ENCODE measurements at places on chromosomes 16 and 17.

GRCh38 chr16:24966634-24967033 lies 48.5 kb downstream of the ARHGAP17 start:
- no peaks in the 10 kb centered on the region for H3K27me3 ChIP-seq
- peaks cover 91% of the 10 kb centered on the region for H3K36me3 ChIP-seq
- DNase-seq, result no peak

DNA sequence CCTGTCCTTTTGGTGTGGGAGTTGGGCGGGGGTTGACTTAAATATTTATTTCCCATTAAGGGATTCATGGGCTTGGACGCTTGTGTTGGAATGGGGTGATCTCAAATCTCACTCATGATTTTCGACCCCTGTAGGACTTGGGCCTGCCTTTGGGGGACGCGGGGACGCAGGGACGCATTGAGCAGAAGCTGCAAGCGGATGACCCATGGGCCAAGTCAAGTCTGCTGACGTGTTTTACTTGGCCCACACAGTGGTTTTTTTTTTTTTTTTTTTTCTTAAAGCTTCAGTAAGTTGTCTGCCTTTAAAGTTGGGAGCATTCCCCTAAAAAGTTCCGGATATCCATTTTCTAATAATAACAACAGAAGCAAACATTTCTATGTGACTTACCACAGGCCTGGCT lies 28.9 kb downstream of the CMIP start:
- peaks cover 5% of the 10 kb centered on the region for H3K4me1 ChIP-seq
- H3K36me3 ChIP-seq, result peaks cover 26% of the 10 kb centered on the region
- no peak overlapping the region for H3K27ac ChIP-seq

GRCh38 chr16:11231367-11231970 lies 24.5 kb downstream of the SOCS1 start:
- H3K36me3 ChIP-seq, result no peaks in the 10 kb centered on the region
- no peaks in the 10 kb centered on the region for H3K4me1 ChIP-seq
- H3K27ac ChIP-seq, result no peak overlapping the region
- no peak overlapping the region for H3K4me3 ChIP-seq
- no peak for DNase-seq
- H3K27me3 ChIP-seq, result no peaks in the 10 kb centered on the region

- peaks cover 26% of the 10 kb centered on the region for H3K27me3 ChIP-seq
- H3K4me3 ChIP-seq, result no peak overlapping the region
- no peak overlapping the region for H3K27ac ChIP-seq
- peaks cover 2% of the 10 kb centered on the region for H3K4me1 ChIP-seq
- no peaks in the 10 kb centered on the region for H3K36me3 ChIP-seq
Measured at GRCh38 chr17:63480192-63480784, 3.4 kb downstream of the ACE start.

DNA sequence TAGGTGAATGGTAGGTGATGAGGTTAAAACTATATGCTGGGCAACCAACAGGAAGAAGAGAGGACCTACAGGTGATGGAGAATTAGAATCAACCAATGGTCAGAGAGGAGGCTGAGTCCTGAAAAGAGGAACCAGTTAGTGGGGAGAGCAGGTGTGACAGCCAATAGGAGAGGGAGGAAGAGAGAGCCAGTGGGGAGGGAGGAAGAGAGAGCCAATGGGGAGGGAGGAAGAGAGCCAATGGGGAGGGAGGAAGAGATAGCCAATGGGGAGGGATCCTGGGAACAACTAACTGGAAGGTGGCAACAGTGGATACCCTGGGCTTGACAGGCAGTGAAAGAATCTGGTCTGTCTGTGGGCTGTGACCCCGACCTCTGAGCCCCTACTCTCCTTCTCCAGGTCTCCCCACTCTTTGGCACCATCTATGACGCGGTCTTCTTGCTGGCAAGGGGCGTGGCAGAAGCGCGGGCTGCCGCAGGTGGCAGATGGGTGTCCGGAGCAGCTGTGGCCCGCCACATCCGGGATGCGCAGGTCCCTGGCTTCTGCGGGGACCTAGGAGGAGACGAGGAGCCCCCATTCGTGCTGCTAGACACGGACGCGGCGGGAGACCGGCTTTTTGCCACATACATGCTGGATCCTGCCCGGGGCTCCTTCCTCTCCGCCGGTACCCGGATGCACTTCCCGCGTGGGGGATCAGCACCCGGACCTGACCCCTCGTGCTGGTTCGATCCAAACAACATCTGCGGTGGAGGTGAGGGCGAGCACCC lies 3.7 kb downstream of the GUCY2D start:
- no peaks in the 10 kb centered on the region for H3K4me1 ChIP-seq
- no peak overlapping the region for H3K4me3 ChIP-seq
- H3K27me3 ChIP-seq, result peaks cover 50% of the 10 kb centered on the region
- no peaks in the 10 kb centered on the region for H3K36me3 ChIP-seq
- DNase-seq, result no peak

GRCh38 chr16:88395669-88396584 lies 13.2 kb downstream of the ZNF469 start:
- no peak overlapping the region for H3K4me3 ChIP-seq
- H3K27me3 ChIP-seq, result peaks cover 7% of the 10 kb centered on the region
- DNase-seq, result no peak
- H3K4me1 ChIP-seq, result no peaks in the 10 kb centered on the region

DNA sequence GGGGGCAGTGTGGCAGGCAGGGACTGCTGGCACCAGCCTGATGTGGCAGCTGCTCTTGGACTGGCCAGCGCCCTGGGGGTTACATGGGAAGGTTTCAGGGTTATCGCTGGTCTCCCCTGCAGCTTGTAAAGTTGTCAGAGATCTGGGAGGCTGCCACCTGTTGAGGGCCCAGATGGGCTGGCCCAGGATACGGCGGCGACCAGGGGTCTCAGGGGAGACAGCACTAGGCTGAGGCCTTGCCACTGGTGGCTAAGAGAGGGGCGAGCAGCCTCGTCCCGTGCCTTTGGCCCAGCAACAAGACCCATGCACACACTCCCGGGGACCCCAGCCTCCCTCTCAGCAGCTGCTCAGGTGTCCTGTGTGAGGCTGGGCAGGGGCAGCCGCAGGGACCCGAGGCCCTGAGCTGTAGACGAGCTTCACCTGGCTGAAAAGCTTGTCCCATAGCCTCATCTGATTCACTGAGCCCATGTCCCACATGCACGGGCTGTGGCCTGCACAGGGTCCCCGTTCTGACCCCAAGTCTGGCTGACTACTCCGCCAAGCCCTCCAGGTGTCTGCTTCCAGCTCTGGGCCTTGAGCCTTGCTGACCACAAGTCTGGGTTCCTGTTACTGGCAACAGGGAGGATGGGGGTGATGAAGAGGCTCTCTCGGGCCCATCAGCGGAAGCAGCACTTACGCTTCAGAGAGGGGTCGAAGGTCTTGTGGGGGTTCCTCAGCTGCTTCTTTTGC lies 6.2 kb downstream of the DUS1L start:
- DNase-seq, result no peak
- peaks cover 3% of the 10 kb centered on the region for H3K4me1 ChIP-seq
- no peaks in the 10 kb centered on the region for H3K27me3 ChIP-seq
- peaks cover 38% of the 10 kb centered on the region for H3K36me3 ChIP-seq
- no peak overlapping the region for H3K4me3 ChIP-seq

- H3K27ac ChIP-seq, result no peak overlapping the region
- peaks cover 11% of the 10 kb centered on the region for H3K36me3 ChIP-seq
- no peaks in the 10 kb centered on the region for H3K4me1 ChIP-seq
- H3K4me3 ChIP-seq, result no peak overlapping the region
- DNase-seq, result no peak
Measured at GRCh38 chr17:82851381-82851780, 11.6 kb upstream of the ZNF750 start.

GRCh38 chr17:51371732-51372151 lies 111.4 kb downstream of the UTP18 start:
- H3K27ac ChIP-seq, result no peak overlapping the region
- no peak overlapping the region for H3K4me3 ChIP-seq
- no peaks in the 10 kb centered on the region for H3K36me3 ChIP-seq
- H3K4me1 ChIP-seq, result no peaks in the 10 kb centered on the region
- DNase-seq, result peak; percentile 92

DNA sequence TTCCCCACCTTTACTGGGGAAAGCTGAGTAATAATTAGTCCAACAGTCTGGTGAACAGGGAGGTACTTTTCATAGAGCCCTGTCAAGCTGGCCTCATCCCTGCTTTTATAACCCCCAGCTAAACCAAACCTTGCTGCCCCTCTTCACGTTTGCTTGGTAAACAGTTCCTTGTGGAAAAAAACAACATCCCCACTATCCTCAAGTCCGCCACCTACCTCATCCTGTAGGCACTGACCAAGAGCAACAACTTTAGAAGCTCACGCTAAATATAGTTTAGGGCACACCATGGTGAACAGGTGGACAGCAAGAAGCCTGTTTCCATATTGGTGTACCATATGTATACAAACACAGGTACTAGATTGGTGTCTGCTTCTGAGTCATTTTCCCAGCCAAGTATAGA lies 16.5 kb downstream of the NFE2L1 start:
- no peak overlapping the region for H3K27ac ChIP-seq
- no peak overlapping the region for H3K4me3 ChIP-seq
- peaks cover 77% of the 10 kb centered on the region for H3K36me3 ChIP-seq

DNA sequence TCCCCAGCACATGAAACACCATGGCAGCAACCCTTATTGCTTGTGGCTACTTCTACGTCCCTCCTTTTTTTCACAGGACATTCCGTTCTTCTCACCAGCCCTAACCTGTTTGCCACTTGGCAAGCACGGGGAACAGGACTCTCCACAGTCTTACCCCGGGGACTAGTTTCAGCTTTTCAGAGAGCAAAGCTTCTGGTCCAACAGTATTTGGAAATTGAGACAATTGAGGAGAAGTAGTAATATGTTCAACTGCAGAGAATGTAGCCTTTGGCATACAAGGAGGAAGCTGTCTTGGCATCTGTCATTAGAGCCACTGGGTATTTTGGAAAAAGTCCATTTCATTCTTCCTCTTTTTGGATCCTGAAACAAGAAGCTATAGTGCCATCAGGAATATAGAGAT lies 65.7 kb downstream of the MAP2K6 start:
- no peak overlapping the region for H3K27ac ChIP-seq
- no peak overlapping the region for H3K4me3 ChIP-seq
- H3K36me3 ChIP-seq, result no peaks in the 10 kb centered on the region
- no peaks in the 10 kb centered on the region for H3K27me3 ChIP-seq

DNA sequence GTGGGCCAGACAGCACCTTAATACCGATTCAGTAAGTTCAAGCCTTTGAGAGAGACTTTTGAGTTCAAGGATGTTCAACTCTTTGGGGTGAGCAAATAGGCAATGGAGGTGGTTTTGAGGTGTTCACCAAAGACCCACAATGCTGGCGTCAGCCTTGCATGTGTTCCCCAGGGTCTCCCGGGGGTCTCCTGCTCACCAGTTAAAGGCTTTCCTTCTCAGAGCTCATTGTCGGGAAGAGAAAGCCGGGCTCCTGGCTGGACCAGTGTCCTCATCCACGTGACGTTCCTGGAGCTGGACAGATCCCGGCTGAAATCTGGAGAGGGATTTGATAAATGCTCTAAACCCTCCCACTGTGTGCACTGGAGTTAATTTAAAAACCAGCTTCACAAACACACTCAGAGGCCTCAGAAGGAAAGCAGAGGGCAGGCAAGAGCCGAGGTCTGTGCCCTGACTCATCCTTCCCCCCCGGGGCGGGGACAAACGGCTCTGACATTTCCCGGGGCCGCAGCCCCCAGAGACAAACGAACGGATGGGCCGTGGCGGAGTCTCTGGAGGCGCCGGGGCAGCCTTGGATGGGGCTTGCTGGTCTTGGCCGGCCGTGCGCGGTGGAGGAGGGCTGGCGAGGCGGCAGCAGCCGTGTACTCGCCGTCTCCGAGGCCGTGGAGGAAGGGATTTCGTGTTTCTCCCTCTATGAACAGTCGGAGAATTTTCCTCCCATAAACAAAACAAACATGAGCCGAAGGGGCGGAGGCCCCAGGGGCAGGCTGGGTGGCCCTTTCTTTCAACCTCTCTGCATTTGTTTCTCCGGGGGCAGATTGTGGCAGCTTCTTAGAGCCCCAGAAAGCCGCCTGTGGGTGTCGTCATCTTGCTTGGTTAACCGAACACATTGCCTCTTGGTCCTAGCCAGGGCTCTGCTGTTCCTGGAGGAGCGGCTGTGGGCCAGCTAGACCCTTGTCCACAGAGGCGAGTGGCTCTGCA lies 94.2 kb downstream of the NTN1 start:
- no peaks in the 10 kb centered on the region for H3K36me3 ChIP-seq
- peaks cover 14% of the 10 kb centered on the region for H3K4me1 ChIP-seq
- H3K27ac ChIP-seq, result no peak overlapping the region
- no peaks in the 10 kb centered on the region for H3K27me3 ChIP-seq
- H3K4me3 ChIP-seq, result no peak overlapping the region
- peak; percentile 97 for DNase-seq

- no peak overlapping the region for H3K27ac ChIP-seq
- H3K4me1 ChIP-seq, result no peaks in the 10 kb centered on the region
- peak; percentile 81 for DNase-seq
- H3K27me3 ChIP-seq, result no peaks in the 10 kb centered on the region
Measured at GRCh38 chr17:55348749-55349354, 72.8 kb downstream of the MMD start.

DNA sequence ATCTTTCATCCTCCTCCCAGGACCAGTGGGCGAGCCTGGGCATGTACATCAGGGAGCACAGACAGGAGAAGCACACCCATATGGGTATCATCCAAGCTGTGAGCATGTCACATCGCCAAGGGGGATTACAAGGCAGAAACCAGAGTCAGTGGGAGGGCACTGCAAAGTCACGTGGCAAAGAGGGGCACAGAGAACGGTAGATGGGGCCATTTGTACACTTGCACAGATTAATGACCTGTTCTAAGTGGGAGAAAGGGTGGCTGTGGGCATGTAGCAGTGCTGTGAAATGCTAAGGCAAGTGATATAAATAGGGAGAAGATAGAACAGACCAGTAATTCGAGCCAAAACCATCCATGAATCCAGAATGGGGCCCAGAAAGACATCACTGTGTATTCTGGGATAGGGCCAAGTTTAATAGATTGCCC lies 265.0 kb downstream of the CPPED1 start:
- DNase-seq, result no peak
- H3K27ac ChIP-seq, result no peak overlapping the region
- no peaks in the 10 kb centered on the region for H3K4me1 ChIP-seq
- H3K4me3 ChIP-seq, result no peak overlapping the region

GRCh38 chr17:32719689-32720088 lies 157.2 kb downstream of the MYO1D start:
- no peak for DNase-seq
- H3K36me3 ChIP-seq, result peaks cover 12% of the 10 kb centered on the region
- no peak overlapping the region for H3K27ac ChIP-seq
- H3K4me3 ChIP-seq, result no peak overlapping the region
- no peaks in the 10 kb centered on the region for H3K27me3 ChIP-seq
- no peaks in the 10 kb centered on the region for H3K4me1 ChIP-seq

- no peaks in the 10 kb centered on the region for H3K27me3 ChIP-seq
- H3K36me3 ChIP-seq, result peaks cover 80% of the 10 kb centered on the region
- DNase-seq, result no peak
Measured at GRCh38 chr17:2179615-2180295, 123.8 kb downstream of the SMG6 start.

- no peak for DNase-seq
- peaks cover 3% of the 10 kb centered on the region for H3K4me1 ChIP-seq
- H3K36me3 ChIP-seq, result no peaks in the 10 kb centered on the region
- no peak overlapping the region for H3K4me3 ChIP-seq
Measured at GRCh38 chr16:84513123-84513522, 8.7 kb upstream of the MEAK7 start.

Data from endodermal cell (in vitro differentiated cells).